ENCODE measurements at places on chromosomes 3 and 15.
A peak's percentile ranks its signal among the peaks of the same experiment; 100 is the strongest.

DNA sequence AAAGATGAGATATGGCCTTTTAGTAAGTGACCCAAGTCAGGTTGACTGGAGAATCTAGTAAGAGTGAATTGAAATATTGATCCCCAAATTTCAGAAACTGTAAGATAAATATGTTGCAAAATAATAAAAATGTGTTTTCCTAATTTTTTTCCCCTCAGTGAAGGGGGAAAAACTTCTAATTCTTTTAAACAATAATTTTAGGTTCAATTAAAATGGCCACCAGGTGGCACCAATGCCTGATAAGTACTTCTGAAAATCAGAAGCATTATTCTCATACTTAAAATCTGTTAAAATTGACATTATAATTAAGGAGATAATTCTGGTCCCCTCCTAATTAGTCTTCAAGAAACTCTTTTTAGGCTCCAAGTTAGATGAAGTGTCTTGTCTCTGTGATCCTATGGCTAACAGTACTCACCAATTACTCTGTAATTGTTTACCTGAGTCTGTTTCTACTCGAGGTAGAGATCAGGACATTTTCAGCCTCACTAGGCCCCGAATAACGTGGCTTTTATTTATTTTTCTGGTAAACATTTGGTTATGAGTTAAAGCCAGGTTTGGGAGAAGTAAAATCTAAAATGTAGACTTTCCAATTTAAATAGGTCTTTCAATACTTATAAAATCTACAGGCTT lies 52.6 kb downstream of the NMD3 start:
- DNase-seq, result peak; percentile 18

- no peak for DNase-seq
Observed at GRCh38 chr3:120048355-120049041, 45.7 kb downstream of the GSK3B start.

DNA sequence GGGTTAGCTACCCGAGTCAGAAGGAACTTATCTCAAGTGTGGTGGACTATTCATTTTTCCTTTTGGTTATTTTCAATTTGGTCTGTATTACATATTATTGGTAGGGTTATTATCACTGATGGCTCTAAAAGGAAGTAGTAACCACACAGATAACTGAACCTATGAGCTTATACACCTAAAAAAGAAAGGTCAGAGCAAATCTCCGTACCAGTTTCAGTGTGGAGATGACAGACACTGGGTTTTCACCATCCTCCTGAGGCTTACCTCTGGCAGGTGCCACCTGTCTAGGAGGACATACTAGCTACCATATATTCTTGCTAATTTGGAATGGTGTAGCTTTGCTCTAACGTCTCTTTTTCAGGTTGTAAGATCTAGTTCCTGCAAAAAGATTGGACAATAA lies 10.2 kb downstream of the GAP43 start:
- no peak for DNase-seq

DNA sequence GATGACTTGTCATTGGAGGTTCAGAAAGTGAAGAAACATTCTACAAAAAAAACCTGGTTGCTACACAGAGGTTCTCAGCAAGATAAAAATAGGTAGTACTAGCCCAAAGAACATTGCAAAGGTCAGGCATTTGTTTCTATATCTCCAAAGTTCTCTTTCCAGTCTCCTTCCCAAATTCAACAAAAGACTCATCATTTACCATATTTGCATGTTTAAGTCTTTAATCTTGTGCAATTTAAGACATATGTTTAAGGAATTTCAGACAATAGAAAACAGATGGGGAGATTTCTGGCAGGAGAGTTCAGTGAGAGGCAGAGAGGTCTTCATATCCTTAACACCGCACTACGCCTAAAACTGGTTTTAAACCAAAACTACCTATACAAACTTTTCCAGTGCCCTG lies 173.8 kb upstream of the THBS1 start:
- DNase-seq, result peak; percentile 89

DNA sequence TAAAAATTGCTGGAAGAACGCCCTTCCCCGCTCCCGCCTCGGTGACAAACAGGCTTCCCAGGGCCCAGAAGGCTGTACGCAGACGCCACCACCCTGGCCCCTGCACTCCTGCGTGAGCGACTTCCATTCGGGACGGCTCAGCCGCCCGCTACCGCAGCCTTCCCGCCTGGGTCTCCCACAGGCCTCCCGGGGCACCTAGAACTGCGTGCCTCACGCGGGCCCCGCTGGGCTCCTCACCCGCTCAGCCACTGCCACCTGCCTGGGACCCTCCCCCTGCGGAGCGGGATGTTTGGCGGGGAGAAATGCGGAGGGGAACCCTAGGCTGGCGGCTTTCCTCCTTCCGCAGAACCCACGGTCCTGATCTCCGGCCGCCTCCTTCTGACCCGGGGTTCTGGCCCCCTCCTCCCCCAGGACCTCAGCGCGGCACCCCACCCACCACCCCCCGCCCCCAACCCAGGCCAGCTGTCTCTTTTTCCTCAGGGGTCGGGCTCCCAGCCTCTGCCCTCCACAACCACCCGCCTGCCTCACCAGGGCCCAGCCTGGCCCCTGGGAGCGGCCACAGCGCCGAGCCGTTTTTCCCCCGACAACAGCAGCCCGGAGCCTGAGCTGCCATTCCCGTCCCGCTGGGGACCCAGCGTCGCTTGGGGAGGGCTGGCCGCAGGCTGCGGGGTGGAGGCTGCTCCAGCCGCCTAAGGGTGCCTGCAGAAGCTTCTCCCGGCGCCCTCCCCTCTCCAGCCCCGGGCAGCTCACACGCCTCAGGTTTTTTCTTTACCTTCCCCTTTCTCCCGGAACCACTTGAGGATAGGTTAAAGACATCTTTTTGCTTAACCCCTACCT lies 27.6 kb upstream of the RAB7A start:
- peak; percentile 14 for DNase-seq

DNA sequence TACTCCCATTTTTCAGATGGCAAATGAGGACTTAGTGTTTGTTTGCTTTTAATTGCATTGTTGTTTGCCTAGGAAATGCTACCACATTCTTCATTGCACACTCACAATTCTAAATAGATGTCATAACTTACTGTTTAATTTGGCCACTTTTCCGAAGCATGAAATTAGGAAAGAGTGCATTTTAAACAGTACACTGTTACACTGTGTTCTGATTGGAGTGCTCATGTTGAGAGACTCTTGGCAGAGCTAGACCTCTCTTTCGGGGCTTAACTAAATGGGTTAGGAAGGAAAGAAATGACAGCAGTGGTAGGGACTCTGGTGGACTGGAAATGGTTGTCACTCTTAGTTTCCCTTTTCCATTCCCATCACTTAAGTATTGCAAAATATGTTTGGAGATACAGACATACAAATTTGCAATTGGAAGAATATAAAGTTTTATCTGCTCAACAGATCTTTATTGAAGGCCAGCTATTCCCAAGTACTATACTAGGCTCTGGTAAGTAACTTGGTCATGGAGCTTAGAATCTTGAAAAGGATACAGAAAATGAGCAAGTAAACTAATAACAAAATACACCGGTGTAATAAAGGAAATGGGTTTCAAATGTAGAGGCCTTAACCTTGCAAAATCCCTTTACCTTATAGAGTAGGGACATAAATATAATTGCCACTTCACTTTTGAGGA lies 90.2 kb downstream of the DCUN1D1 start:
- DNase-seq, result no peak

- DNase-seq, result peak; percentile 74
Observed at GRCh38 chr3:126472277-126473006, 3.2 kb downstream of the ZXDC start.

DNA sequence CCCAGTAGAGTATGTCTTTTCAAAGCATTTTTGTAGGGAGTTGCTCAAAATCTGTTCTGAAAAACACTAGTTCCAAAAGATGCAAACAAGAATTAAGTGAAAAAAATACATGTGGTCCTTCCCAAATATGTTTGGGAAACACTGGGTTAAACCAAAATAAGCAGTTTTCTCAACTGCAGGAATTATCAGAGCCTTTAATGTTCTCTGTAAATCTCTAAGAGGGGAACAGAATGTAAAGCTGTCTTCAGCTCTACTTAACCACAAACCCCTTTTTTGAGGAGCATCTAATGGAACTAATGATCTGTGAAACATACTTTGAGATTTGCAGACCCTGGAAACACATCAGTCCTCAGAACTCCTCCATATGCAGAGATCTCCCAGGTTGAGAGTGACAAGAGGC lies 9.9 kb downstream of the AQP9 start:
- no peak for DNase-seq

DNA sequence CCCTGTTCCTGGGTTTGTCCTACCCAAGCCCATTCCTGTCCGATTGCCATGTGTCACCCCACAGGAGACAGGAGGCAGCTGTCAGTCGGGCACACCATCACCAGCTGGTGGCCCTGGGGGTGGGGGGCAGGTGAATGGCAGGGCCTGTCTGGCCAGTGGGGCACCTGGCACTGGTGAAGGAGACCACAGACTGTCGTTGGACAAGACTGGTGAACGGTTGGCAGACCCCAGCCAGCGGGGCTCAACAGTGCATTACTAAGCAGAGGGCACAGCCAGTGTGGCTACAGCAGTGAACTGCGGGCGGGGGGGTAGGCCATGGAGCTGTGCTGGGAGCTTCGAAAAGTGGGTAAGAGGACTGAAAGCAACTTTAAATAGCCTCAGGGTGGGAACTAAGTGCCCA lies 2.1 kb downstream of the SEMA7A start:
- DNase-seq, result no peak

DNA sequence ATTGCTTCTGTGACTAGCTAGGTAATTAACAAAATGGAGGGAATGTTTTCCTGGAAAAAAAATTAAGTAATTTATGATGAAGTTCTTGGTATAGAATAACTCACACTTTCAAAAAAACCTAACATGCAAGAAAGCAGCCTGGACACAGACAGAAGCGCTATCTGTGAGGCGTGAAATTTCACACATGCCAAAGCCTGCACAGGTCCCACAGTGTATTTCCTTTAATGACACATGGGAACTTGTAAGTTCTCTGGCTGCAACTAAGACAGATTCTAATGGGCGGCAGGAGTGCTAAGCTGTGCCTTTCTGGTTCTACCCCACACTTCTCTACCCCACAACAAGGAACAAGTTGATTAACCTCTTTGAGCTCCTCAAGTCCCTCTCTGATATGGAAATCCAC lies 84.9 kb upstream of the NEO1 start:
- no peak for DNase-seq

GRCh38 chr3:52065264-52065756 lies 8.9 kb upstream of the DUSP7 start:
- DNase-seq, result no peak

GRCh38 chr3:17645074-17645698 lies 97.2 kb downstream of the TBC1D5 start:
- peak; percentile 73 for DNase-seq

DNA sequence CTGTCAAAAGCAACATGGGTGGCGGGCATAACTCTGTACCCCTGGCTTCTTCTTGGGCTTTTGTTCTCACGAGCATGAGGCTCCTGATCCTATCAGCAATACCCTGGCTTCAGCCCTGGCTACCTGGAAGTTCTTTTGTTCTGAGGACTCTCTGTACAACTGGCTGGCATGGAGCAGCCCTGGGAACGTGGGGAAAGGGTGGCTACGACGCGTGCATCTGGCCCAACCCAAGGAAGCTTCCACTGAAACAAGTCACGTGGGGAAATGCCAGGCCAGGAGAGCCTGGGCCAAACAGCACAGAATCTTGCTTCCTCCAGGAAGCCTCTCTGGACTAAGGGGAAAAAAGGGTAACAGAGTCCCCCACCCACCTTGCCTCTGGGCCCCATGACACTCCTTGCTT lies 22.7 kb upstream of the ATP2B2 start:
- DNase-seq, result no peak

- no peak for DNase-seq
Observed at GRCh38 chr3:160649596-160649995, 27.4 kb upstream of the ARL14 start.

- DNase-seq, result no peak
Observed at GRCh38 chr3:148494451-148494850, 203.3 kb upstream of the AGTR1 start.

DNA sequence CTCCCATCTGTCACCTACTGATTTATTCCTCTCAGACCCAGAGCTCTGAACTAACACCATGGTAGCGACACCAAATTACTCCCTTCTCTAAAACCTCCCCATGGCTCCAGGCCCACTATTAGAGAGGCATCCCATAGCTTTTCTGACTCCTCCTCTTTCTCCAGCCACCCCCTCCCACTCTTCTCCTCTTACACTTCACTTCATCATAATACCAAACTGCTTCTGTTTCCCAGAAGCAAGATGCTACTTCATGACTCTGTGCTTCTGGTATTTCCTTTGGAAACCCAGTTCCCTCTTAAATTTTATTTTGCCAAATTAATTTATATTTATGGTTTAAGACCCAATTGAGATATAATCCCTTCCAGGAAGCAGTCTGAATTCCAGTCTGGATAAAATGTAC lies 465.1 kb upstream of the PDZRN3 start:
- peak; percentile 95 for DNase-seq

DNA sequence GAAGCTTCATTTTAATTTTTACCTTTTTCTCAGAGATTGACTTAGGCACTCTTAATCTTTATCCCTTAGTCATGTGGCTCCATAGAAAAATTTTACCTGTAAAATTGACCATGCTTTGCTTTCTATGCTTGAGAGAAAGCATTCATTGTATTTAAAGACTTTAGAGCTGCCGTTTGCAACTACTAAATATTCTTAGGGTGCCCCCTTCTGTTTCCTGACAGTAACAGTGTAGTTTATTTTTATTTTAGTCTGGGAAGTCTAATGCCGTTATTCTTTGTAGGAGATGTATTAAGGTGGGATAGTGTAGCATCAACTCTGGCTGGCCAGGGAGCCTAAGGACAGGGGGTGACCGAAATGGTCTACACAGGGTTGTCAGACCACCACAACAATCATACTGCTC lies 84.5 kb upstream of the SYNPR start:
- DNase-seq, result peak; percentile 53

- no peak for DNase-seq
Observed at GRCh38 chr15:59995568-59996297, 8.4 kb upstream of the FOXB1 start.

DNA sequence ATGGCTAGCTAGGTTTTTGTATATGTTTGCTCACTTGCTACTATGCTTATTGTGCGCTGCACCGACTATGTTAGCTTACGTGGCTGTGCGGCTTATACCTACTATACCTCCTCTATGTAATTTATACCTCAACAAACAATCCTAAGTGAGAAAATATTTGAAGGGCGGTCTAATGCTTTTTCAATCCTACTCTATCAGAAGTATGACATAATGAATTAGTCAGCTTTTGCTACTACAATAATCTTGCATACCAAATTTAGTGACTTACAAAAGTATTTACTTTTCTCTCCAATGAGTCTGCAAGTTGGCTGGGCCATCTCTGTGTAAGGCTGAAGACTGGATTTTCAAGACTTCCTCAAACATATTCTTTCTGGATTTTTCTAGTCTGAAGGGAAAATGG lies 391.2 kb upstream of the NECTIN3 start:
- DNase-seq, result no peak

- no peak for DNase-seq
Observed at GRCh38 chr3:151460774-151461450, at the start of gene IGSF10. Gene IGSF10 (minus strand): TSS chr3:151461061. CDS start chr3:151458709, 2,352 bp downstream.

- no peak for DNase-seq
Observed at GRCh38 chr3:156160647-156161046, 40.3 kb downstream of the KCNAB1 start.

- DNase-seq, result peak; percentile 45
Observed at GRCh38 chr3:136671921-136672320, 80.3 kb downstream of the STAG1 start.

- no peak for DNase-seq
Observed at GRCh38 chr3:41419809-41420208, 220.5 kb downstream of the CTNNB1 start.

- DNase-seq, result peak; percentile 100
Observed at GRCh38 chr3:179562591-179563270, at the start of gene ACTL6A. Gene ACTL6A (plus strand): TSS chr3:179562926. CDS start chr3:179563093, 167 bp downstream.

GRCh38 chr3:45665101-45665572 lies 24.1 kb upstream of the SACM1L start:
- no peak for DNase-seq

Measured in fibroblast of skin of abdomen (primary cell).